ENCODE measurements at places on chromosomes 13 and 19.

GRCh38 chr13:40341096-40341471 is 325.4 kb downstream of the FOXO1 start:
- no peak for DNase-seq

- DNase-seq = no peak
Measured at GRCh38 chr13:94154367-94154766, 325.1 kb downstream of the DCT start.

- DNase-seq = no peak
Measured at GRCh38 chr13:95494082-95494681, 58.3 kb upstream of the CLDN10 start.

GRCh38 chr13:81602241-81602640 is 1261.3 kb upstream of the SPRY2 start:
- no peak for DNase-seq

DNA sequence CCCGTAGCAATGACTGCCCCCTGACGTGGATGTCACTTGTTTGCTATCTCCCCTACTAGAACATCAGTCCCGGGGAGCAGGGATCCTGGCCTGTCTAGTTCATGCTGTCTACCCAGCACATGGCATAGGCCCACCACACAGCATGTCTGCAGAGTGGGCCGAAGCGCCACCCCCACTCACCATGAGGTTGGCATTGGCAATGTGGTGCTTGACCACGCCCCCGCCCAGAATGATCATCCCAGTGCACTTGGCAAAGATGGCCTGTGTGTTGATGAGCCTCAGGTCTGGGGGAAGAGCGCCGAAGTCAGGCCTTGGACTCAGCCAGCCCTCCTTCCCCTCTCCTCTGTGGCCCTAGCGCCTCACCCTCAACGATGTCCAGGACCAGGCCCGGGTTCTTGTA is 4.8 kb downstream of the DHPS start:
- DNase-seq = no peak
